Substantia nigra (tissue), 51 donors: ENCODE measurements at places on chromosomes 5 and 9.

- peak; percentile 11 for DNase-seq
These were observed 44.1 kb upstream of the CEMIP2 start for GRCh38 chr9:71812385-71812784.

GRCh38 chr5:64612344-64612961 is 77.8 kb upstream of the SHISAL2B start:
- no peak for DNase-seq

DNA sequence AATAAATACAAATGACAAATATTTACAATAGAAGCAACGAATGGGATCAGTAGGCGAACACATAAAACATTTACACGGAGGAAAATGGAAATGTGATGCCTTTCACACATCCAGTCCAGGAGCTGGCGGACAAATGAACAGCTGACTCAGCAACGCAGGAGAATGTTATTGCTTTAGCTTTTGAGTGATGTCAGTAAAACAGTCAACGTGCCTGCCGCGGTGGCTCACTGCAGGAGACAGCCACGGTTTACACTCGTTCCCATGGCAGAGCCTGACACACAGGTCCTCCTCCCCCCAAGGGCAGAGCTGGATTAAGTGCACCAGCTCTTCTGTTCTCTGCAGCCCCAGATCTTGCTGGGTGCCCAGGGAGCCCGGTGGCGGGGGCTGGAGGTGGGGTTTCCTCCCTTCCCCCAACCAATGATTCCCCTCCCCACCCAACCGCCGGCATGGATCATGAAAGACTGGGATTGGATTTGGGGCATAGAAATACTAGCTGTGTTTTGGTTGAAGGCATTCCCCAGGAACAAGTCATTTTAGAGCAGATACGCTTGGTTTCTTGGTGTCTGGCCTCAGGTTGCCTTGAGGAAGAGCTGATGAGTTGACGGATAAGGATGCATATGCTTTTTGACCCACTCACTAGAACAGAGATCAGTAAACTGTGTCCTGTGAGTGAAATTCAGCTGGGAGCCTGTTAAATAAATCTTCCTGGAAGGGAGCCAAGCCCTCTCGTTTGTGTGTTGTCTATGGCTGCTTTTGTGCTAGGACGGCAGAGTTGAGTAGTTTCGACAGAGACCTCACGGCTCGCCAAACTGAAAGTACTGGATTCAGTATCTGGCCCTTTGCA is 12.5 kb downstream of the STC2 start:
- DNase-seq: no peak

GRCh38 chr5:83866181-83866580 is 145.5 kb upstream of the HAPLN1 start:
- DNase-seq: no peak

DNA sequence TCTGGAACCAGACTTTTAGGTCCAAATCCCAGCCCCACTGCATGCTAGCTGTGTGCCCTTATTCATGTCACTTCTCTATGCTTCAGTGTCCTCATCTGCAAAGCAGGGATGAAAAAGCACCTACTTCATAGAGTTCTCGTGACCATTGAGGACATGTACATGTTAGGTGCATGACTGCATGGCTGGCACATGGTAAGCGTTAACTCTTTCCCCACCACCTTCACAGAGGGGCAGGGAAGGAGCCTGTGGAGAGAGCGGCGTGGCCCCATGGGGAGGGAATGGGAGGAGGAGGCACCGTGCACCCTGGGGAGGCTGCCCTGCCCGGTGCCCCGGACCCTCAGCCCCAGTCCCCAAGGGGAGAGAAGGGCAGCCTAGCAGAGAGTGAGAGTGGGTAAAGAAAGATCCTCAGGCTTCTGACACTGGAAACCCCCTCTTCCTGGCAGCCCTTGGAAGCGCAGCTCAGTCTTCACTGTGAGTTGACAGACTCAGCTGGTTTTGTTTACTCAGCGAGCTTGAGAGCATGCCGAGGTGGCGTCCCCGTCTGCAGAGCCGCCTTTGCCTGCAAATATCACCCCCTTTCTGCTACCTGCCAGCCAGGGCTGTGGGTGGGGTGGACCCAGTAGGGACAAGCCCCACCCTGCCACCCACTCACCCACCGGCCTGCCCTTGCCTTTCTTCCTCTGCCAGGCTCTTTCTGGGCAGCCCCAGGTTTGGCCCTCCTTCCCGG is 10.6 kb upstream of the ANGPTL2 start:
- DNase-seq: peak; percentile 50

GRCh38 chr9:98809311-98810101 is 2.0 kb downstream of the GALNT12 start:
- DNase-seq: no peak

DNA sequence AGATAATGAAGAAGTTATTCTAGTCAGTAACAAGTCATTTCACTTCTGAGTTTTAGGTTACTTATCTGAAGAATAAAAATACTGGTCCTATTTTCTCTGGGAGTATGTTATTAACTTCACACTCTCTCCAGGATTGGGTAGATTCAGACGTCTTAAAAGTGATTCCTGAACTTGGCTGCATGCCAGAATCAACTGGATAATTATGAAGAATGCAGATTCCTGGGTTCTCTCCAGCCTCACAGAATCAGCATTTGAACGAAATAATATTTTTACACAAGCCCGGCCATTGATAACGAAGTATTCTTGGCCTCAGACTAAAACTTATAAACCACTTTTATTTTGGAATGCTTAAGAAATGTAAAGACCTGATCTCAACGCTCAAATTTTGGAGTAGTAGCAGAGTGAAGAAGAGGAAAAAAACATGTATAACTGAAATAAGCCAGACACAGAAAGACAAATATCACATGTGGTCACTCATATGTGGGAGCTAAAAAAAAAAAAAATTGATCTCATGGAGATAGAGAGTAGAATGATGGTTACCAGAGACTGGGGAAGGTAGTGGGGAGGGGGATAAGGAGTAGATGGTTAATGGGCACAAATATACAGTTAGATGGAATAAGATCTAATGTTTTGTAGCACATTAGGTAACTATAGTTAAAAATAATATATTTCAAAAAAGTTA is 507.3 kb downstream of the ISL1 start:
- no peak for DNase-seq

DNA sequence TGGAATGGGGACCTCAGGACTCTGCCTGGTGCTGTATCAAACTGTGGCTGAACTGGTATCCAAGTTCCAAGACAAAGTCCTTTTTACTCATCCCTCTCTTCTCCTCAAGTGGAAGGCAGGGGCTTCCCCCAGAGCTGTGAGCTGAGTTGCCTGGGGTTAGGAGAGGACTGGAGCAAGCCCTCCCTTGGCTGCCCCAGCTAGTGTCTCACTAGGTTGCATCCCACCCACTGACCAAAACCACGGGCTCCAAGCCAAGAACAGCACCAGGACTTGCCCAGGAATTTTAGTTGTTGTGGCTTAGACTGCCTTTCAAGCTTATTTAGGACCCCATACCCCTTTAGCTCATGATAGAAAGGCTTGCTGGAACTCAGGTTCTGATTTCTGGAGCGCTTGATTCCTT is 158.7 kb upstream of the TNC start:
- DNase-seq: no peak

GRCh38 chr5:98099448-98100105 is 673.9 kb upstream of the RGMB start:
- no peak for DNase-seq

- no peak for DNase-seq
These were observed 4.9 kb downstream of the PDCD1LG2 start for GRCh38 chr9:5515261-5515650.

DNA sequence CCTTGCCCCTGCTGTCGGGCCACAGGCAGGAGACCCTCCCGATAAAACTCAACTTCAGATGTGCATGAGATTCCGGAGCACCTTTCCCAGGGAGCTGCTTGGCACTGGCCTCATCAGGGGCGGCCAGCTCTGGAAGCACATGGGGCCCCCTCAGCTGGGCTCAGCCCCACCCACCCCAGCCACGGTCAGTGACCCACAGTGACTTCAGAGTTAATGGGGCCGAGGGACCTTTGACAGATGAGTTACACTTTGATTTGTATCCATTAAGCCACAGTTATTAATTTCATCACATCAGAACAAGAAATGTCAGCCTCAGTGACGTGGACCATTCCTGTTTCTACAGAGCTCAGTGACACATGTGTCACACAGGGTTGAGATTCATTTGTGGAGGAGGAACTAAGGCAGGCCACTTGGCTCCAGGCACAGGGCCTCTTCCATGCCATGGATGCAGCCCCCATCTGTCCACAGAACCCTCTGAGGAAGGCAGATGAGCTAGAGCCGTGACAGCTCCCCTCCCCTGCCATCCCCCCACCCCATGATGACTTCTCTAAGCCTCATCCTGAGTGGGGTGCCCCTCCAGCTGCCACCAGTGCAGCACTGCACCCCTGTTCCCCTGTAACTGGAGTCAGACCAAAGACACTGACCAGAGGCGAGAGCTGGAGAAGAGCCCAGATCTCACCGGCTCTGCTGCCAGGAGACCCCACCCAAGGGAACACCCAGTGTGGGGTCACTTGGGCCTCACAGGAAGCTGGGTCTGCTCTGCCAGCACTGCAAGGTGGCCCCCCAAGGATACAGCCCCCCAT is 69.4 kb upstream of the ADAMTS2 start:
- DNase-seq: no peak

DNA sequence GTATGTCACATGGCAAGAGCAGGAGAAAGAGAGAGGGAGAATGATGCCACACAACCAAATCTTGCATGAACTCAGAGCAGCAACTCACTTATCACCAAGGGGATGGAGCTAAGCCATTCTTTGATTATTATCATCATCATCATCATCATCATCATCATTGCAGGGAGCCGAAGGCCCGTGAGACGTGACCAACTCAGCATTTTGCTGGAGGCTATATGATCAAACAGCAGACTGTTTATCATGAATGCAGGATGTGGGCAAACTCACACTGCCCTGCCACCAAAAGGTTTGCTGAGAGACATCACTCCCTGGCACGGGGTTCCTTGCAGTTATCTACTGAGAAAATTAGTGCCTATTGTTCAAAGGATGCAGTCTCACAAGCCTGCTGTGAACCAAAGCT is 8.6 kb upstream of the ZNF169 start:
- DNase-seq: no peak

DNA sequence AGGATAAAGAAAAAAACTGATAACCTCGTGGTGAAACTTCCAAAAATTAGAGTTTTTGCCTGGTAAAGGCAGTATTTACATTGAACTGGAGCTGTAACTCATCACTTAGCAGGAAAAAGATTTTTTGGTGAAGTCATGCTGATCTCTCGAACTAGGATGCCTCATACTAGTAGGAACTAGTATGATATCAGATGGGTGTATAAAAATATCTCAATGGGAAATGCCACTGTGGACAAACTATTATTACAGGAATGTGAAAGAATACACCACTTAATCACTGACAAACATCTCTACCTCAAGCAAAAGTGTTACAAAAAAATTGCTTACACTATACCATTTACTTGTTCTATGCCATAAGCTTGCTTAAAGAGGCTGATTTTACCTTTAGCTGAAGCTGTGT is 28.4 kb downstream of the RFX3 start:
- DNase-seq: no peak
